CD4-positive, alpha-beta T cell treated with Interleukin-4 for 4 hours (primary cell): ENCODE measurements at places on chromosomes 16 and 17.

DNA sequence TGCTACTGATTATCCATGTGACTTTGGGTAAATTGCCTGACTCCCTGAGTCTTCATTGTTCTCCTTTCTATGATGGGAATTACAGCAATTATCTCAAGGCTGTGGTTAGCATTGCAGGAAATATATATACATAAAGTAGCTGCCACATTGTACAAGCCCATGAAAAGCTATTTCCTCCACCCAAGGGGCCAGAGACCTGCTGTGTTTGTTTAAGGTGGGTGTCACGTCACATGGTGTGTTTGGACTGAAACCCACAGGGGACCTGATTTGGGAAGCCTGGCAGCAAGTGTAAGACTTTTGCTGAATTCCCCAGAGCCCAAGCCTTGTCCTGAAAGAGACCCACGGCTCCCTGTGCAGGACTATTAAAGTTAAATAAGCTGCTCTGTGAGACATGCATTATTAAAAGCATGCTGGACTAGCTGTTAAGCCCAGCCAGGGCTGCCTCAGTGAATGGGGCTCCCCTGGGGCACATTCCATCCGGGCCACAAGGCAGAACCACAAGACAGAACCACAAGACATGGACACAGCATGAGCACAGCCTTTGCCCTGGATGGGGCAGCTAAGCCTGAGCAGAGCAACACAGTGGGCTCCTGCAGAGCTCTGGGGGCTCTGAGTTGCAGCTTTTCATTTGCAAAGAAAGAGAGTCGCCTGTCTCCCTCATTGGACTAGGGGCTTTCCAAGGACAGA lies 148.9 kb downstream of the SPACA3 start:
- DNase-seq, result no peak

DNA sequence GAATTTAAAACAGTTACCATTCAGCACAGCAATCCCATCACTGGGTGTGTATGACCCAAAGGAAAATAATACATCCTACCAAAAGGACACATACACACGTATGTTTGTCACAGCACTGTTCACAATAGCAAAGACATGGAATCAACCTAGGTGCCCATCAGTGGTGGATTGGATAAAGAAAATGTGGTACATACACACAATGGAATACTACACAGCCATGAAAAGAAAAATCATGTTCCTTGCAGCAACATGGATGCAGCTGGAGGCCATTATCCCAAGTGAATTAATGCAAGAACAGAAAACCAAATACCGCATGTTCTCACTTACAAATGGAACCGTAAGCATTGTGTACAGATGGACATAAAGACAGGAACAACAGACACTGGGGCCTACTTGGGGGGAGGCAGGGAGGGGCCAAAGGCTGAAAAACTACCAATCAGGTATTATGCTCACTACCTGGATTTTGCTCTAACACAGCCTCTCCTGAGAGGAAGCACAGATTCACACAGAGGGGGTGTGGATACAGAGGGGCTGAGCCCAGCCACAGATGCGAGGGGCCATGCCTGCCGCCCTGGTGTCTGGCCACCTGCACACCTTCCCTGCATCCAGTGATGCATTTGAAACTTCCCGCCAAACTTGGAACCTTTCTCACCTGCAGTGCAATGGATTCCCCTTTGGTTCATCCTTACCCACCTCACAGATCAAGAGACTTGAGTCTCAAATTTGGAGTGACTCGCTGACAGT lies 55.9 kb downstream of the USP22 start:
- no peak for DNase-seq

DNA sequence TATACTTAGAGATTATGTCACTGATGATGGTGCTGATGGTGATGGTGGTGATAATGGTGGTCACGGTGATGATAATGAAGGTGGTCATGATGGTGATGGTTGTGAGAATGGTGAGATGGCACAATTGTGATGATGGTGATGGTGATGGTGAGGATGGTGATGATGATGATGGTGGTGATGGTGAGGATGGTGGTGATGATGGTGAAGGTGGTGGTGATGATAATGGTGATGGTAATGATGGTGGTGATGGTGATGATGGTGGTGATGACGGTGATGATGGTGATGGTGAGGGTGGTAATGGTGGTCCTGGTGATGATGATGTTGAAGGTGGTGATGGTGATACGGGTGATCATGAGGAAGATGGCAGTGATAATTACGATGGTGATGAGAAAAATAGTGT lies 5.5 kb upstream of the CDT1 start:
- no peak for DNase-seq

GRCh38 chr16:87324411-87325275 lies 7.5 kb upstream of the C16orf95 start:
- DNase-seq, result peak; percentile 44

DNA sequence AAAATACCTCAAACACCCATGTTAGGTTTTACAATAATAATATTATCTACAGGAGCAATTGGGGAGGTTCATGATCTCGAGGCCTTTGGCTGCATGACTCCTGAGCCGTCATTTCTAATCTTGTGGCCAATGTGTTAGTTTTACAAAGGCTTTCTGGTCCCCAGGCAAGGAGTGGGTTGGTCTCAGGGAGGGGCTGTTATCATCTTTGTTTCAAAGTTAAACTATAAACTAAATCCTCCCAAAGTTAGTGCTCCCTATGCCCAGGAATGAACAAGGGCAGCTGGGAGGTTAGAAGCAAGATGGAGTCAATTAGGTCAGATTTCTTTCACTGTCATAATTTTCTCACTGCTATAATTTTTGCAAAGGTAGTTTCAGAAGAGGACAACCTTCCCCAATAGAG lies 9.1 kb upstream of the CCL5 start:
- peak; percentile 77 for DNase-seq

DNA sequence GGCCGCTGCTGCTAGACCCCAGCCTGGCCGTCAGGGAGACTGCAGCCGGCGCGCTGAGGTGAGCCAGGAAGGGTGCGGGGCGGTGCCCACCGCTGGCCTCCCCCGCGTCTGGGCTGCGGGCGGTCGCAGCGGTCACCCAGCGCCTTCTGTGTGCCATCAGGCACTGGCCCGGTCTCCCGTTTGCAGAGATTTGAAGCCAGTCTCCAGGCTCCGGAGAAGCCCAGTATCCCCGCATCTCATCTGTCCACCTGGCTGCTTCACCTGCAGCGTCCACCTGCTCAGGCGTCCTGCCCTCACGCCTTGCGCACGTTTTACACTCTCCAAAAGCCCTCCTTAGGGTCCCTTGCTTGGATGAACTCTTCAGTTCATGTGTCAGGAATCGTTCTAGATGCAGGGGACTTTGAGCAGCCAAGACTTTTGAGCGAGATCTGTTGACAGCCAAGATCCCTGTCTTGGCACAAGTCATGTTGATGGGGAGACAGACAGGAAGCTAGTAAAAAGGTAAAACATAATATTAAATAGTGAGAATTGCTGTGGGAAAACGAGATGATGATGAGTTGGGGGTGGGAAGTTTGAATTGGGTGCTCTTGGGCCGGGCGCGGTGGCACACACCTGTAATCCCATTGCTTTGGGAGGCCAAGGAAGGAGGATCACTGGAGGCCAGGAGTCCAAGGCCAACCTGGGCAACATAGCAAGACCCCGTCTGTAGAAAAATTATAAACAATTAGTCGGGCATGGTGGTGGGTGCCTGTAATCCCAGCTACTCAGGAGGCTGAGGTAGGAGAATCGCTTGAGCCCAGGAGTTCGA lies 916 bp downstream of the HEATR3 start:
- no peak for DNase-seq

GRCh38 chr16:57728336-57729181 lies 7.0 kb upstream of the KATNB1 start:
- no peak for DNase-seq

- DNase-seq, result no peak
Measured at GRCh38 chr16:87691686-87692079, 74.1 kb downstream of the KLHDC4 start.

- no peak for DNase-seq
Measured at GRCh38 chr16:50505714-50506542, 42.3 kb upstream of the NKD1 start.

GRCh38 chr17:73311428-73311780 lies 397 bp downstream of the CDC42EP4 start:
- no peak for DNase-seq

DNA sequence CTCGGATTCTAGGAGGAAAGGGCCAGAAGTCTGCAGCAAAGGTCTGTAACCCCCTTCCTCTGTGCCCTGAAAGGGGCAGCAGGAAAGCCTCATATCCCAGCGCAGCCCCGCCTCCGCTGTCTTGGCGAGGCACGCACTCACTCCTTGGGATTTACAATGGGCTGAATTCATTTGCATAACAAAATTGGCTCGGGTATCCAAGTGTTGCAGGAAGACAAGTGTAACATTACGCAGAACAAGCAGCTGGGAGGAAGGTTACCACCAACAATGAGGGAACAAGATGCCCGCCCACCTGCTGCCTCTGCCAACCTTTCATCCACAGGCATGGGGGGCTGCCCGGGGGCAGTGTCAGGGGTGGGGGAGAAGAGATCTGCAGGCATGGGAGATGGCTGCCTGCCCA lies 130.4 kb downstream of the MRM1 start:
- DNase-seq, result no peak

- peak; percentile 86 for DNase-seq
Measured at GRCh38 chr16:53434377-53435065, at the start of gene RBL2. RBL2 (plus strand) TSS chr16:53434471; CDS start chr16:53434557, 86 bp downstream.

- no peak for DNase-seq
Measured at GRCh38 chr17:5099271-5099670, 12.4 kb downstream of the ZNF232 start.

DNA sequence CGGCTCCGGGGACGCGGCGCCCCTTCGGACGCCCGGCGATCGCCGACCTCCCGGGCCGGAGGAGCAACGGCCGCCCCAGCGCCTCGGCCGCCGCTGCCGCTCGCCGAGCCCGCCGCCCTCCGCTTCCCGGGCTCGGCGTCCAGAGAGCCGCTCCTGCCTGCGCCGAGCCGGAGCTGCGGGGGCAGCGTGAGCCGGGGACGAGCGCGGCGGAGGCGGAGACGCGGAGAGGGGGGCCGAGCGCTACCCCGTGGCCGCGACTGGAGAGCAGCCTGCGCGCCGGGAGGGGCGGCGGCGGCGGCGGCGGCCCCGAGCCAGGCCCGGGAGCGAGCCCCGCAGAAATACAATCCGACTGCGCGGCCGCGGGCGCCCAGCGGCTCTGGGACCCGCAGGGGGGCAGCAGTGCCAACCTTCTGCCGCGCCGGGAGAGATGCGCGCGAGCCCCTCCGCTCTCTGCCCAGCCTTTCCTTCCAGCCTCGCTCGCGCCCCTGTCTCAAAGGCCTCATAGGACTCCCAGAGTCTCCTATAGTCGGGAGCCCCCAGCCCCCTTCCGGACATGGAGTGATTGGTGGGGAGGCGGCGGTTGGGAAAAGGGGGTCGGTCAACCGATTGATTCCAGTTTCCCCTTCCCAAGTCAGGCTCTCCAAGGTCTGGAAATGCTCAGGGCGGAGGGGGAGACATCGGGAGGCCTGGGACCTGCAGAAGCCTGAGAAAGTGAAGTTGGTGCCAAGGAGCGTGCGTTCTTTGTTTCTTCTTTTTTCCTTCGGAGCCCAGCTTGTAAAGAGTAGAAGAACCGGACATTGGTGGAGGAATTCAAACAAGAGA lies 1.0 kb upstream of the SDK2 start:
- no peak for DNase-seq

GRCh38 chr17:80071116-80071841 lies 30.1 kb upstream of the GAA start:
- DNase-seq, result no peak

- DNase-seq, result no peak
Measured at GRCh38 chr16:17757808-17758207, 287.0 kb upstream of the XYLT1 start.

GRCh38 chr17:3792481-3792880 lies 8.5 kb downstream of the ITGAE start:
- DNase-seq, result no peak

DNA sequence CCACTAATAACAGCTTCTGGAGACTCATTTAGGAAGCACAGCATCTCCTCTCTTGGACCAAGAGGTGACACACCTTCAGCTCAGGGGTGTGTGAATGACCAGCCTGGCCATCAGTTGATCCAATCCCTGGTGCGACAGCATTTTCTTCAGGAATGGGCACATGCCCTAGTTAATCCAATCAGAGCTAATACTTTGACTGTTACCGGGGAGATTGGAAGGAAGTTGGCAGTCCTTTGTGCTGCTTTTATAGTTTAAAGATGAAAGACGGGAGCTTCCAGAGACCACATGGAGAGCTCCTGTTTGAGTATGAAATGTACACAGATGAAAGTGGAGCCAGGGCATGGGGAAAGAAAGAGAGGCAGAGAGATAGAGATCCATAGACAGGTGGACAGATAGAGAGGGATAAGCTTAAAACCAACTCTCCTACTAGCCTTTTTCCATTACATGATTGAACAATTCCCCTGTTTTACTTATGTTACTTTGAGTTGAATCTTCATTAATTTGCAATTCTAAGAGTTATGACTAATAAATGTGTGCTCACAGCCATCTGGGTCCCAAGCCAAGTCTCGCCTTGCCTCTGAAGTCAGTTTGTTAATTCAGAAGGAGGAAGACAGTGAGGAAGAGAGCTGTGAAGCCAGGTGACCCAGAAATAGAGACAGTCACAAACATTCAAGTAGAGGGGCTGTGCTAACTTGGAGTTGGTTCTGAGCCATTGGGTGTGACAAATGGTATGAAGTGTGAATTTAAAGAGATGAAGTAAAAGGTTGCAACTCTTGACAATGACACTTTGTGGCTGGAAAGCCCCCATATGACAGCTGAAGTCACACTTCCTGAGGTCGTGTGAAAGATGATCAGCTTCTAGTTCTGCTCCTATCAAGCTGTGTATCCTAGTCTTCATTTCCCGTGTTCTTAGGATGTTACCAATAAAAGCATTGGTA lies 120.0 kb upstream of the GOT2 start:
- no peak for DNase-seq

- no peak for DNase-seq
Measured at GRCh38 chr16:49542391-49542891, 168.8 kb downstream of the C16orf78 start.

DNA sequence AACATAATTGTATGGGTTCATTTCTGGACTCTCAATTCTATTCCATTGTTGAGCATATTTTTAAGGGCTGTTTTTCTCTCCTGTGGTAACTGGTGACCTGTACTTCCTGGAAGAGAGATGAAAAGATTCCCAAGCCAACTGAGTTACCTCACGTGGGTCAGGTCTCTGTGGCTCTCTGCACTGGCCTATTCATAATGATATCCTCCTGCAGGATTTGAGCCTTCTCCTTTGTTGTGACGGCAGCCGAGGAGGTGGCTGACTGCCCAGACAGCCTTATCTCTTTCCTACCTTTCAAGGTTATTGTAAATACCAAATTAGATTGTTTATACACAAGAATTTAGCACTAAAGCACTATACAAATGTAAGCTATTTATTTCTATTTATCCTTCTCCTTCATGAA lies 2.7 kb upstream of the ACE start:
- DNase-seq, result no peak

GRCh38 chr16:3266873-3267537 lies 10.6 kb upstream of the MEFV start:
- peak; percentile 15 for DNase-seq
